Tibial nerve (tissue), 4 donors: ENCODE measurements at places on chromosomes 2 and 18. TPM values are rescaled to one million over a fixed set of nuclear protein-coding genes. Genes with fewer than 3 reads are reported as not detected.

- DNase-seq = no peak
Observed at GRCh38 chr2:152598975-152599759, 118.1 kb downstream of the PRPF40A start.

MATN3 gene
- total RNA-seq = 35.2 TPM

DNA sequence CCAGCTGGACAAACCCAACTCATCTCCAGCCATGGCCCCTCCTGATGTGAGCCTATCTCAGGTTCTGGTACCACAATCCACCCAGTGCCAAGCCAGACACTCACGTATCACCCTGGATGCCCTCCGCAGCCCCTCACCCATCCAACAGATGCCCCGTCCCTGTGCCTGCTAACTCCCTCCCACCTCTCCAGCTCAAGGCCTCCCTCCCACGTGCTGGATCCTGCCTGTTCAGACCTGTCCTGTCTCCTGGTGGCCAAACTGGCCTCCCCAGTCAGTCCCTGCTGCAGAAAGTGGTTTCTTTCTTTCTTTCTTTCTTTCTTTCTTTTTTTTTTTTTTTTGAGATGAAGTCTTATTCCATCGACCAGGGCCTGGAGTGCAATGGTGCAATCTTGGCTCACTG, 86.2 kb downstream of the RRM2 start:
- DNase-seq = no peak

CPS1 gene
- total RNA-seq = 5.9 TPM

KYNU gene
- 4.8 TPM for total RNA-seq

DNA sequence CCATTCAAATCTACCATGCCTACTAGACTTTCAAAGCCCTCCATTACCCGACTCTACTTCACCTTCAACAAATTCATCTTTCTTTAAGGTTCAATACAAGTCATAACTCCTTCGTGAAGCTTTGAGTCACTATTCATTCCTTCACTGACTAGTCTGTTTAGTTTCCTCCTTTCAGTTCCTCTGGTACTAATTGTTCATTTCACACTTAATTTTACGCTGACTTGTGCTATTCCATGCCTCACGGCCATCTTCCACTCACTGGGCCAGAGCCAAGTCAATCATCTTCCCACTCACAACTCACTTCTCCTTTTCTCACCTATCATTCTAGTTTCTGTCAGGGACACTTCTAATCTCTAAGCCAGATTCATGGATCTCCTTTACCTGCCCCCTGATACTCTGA, 136.2 kb downstream of the MTX2 start:
- no peak for DNase-seq

CHCHD5 gene
- total RNA-seq = 4.3 TPM

- DNase-seq = no peak
Observed at GRCh38 chr2:158893026-158893425, 75.4 kb upstream of the TANC1 start.

SERPINB11 gene
- total RNA-seq = not detected

DNA sequence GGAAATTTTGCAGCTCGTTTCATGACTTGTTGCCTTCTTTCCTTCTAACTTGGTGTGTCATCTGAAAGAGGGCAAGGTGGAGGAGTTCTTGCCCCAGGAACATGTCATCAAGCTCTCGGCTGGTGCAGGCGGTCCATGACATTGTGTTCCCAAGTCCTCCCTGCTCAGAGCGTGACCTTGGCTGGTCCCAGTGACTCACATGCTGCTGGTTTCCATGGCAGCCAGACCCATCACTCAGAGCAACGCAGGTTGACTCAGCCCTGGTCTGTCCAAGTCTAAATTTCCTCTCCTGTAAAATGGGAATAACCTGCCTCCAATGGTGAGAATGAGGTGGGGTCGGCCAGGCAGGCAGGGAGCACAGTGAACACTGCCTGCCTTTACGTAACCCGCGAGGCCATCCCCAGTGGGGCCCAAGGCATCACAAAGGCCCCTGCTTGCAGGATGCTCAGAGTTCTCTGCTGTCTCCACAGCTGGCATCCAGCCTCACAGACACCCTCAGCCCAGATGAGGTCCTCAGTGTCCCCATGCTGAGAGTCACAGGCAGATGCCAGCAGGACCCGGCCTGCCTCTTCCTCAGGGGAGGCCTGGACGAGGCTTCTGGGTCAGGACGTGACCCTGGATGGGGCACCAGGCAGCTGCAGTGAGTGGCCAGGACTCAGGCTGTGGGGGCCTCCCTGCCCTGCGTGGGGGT, 143.7 kb downstream of the TPO start:
- no peak for DNase-seq

- no peak for DNase-seq
Observed at GRCh38 chr2:112121682-112122254, 16.4 kb upstream of the FBLN7 start.

REG3A gene
- not detected for total RNA-seq

PCARE gene
- total RNA-seq = 0.20 TPM

DNA sequence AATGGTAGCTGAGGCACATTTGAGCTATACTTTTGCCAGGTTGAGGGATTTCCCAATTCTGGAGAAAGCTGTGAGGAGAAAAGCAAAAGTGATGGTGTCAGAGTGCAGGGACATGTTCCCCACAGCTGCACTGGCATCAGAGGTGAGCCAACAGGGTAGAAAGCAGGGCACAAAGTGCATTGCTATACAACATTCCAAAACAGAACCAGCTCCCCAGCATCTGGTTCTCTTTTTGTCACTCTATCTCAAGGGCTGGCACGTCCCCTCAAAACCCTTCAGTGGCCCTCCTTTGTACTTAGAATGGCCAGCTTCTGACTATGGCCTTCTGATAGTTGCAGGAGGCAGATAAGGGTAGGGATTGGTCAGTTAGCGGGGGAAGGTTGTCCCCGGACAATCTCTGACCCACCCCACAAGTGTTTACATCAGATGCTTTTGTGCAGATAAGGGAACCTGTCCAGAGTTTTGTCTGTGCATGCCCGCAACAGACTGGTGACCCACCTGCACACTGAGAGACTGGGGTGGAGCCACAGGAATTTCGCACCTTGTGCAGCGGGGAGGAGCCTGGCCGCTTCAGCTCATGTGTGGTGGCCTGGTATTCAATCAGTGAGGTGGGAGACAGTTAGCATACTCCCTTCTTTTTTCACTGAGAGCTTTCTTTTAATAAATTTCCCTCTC, 31.0 kb upstream of the TMEM17 start:
- no peak for DNase-seq
